Stimulated activated CD4-positive, alpha-beta T cell treated with anti-CD3 and anti-CD28 coated beads, Interleukin-4, amount 100 ng/mL, for 24 hours (primary cell): ENCODE measurements at places on chromosomes 16 and 17.

- DNase-seq, result no peak
Measured at GRCh38 chr17:82961366-82962162, 117.8 kb upstream of the METRNL start.

DNA sequence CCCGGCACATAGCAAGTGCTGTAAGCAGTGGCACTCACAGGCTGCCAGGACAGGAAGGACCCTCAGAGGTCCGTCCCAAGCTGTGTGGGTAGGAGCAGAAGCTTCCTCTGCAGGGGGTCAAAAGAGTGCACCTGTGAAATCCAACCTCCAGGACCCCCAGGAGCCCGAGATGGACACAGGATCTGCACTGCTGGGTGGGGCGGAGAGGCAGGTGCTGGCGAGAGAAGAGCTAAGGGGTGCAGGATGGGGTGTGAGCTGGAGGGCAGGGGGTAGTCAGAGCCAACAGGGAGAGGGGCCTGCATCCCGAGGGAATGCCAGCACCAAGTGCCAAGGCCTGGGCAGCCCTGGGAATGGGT lies 650 bp upstream of the AANAT start:
- DNase-seq, result no peak

- DNase-seq, result no peak
Measured at GRCh38 chr16:12157517-12158093, 181.1 kb downstream of the SNX29 start.

DNA sequence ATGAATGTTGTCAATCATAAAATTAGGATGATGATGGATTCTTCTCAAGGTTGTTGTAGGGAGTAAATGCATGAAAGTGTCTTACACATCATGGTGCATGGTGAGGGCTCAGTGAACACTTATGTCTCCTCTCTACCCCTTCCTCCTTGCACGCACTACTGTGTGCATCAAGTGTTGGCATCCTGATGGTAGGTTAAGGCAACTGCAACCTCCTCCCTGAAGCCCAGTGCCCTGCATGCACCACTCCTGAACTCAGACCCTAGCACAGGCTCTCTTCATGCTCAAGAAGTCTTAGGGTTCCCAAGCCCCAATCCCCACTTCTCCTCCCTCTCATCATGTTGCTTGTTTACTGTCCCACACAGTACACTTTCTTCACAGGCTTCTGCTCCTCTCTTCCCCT lies 105.8 kb upstream of the DNAH9 start:
- DNase-seq, result no peak
